ENCODE measurements at places on chromosomes 6 and 20. TPM values are rescaled to one million over a fixed set of nuclear protein-coding genes. Genes with fewer than 3 reads are reported as not detected.

TMEM74B gene
- total RNA-seq: 1.4 TPM

DEFB124 gene
- not detected for total RNA-seq

SOX4 gene
- 46.5 TPM for total RNA-seq

APCDD1L gene
- not detected for total RNA-seq

SAMD10 gene
- total RNA-seq: 0.94 TPM

NMBR gene
- not detected for total RNA-seq

TIAM2 gene
- 8.9 TPM for total RNA-seq

CCN5 gene
- not detected for total RNA-seq
